ENCODE measurements at places on chromosomes 2 and 18.

GRCh38 chr2:37720533-37721200, 49.2 kb upstream of the CDC42EP3 start:
- no peak for DNase-seq

DNA sequence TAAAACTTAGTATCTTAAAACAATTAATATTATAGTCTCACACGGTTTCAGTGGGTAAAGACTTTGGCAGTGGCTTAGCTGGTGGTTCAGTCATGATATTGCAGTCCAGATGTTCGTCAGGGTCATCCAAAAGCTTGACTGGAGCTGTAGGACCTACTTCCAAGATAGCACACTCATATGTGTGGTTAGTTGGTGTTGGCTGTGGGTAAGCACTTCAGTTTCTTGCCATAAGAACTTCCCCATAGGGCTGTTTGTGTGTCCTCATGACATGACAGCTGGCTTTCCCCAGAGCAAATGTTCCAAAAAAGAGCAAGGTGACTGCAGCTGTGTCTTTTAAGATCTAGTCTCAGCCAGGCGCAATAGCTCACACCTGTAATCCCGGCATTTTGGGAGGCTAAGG, 48.5 kb upstream of the EPC2 start:
- DNase-seq = no peak

- DNase-seq = no peak
These were observed 126.8 kb downstream of the MARCHF4 start for GRCh38 chr2:216245391-216245975.

- DNase-seq = no peak
These were observed 3.0 kb downstream of the ASPRV1 start for GRCh38 chr2:69958480-69958879.

GRCh38 chr2:130357864-130358263, 2.0 kb downstream of the PTPN18 start:
- DNase-seq = no peak

DNA sequence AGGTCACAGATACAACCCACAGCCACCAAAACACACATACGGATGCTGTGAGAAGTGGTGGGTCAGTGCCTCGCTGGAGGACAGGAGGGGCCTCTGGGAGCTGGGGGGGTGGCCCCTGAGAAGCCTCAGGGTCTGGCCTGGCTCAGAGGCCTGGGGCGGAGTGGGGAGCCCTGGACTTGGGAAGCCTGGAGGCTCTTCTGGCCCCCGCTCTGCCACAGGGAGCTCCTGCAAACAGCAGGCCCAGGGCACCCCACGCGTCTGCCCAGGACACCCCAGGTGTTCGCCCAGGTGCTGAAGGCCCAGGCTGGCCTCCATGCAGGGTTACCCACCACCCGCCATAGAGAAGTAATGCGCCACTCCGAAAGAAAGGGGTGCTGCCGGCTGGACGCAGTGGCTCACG, 25.9 kb downstream of the THAP4 start:
- DNase-seq = no peak

DNA sequence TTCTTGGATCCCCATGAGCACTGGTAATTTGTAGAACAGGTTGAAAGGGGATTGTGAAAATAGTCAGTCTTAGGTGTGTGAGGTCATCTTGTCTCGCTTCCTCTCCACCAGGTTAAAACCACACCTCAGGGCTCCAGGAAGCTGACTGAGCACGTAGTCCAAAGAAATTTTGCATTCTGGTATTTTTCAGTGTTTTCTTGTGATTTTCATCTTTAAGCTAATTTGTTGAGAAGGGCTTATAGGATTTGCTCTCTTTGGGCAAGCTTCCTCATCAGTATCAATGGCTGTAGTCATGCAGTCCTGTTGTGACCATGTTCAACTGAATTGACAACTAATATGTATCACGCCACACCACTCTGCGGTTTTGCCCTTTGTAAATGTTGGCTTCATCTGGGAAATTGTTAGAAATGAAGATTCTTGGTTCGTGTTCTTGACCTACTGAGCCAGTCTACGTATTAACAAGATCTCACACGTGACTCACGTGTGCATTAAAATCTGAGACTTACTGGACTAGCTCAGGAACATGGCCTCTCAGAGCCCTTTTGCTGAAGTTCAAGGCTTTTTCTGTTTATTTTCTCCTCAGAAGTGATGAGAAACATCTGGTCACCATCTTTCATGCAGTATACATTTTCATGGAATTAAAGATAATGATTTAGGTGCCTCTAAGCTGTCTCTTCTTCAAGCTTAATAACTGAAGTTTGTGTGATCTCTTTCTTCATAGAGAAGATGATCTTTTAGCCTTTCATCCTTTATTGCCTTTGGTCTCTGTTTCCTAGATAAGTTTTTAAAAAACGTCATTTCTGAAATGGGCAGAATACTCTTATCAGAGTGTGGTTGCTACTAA, 32.8 kb downstream of the FMNL2 start:
- no peak for DNase-seq

- no peak for DNase-seq
These were observed 34.9 kb downstream of the SMC6 start for GRCh38 chr2:17718689-17719088.

- no peak for DNase-seq
These were observed 663.5 kb downstream of the DPP10 start for GRCh38 chr2:115105966-115106365.

DNA sequence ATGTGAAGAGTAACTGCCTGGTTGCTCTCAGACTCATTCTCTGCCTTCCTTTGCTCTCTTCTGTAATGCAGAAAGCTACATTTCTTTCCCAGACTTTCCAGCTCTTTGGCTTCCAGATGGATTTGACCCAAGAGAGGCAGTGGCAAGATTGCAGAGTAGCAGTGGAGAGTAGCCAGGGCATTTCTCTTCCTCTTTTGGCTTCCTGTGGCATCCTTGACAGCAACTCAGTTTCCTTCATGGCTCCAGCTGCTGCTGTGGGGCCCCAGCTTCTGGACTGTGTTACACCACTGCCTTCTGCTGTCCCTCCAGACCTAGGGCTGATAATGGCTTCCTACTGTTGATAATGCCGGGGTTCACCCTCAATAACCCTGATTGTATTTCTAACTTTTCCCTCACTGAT, 469.4 kb upstream of the SPRED2 start:
- peak; percentile 10 for DNase-seq

DNA sequence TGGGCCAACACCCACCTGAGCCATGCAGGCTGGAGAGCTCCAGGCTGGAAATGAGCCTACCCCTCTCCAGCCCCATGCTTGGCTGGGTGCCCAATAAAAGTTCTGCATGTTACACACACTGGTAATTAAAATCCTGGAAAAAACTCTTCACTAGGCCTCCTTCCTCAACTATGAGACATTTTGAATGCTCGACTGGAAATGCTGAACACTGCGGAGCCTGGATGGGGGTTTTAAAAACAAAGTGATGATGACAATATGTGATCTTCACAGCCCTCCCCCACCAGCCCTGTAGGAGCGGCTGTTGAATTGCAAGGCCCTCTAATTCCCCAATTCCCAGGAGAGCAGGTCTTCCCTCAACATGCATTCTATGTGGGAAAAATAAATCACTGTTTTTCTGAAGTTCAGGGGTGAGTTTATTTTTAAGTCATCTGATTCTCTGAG, 179.2 kb downstream of the TTC32 start:
- peak; percentile 14 for DNase-seq

GRCh38 chr2:156436497-156437085, 412 bp downstream of the GPD2 start:
- peak; percentile 32 for DNase-seq

All from Ammon's horn (tissue), 1 donor.